Ovary (tissue), 10 donors: ENCODE measurements at places on chromosomes 6 and 20. TPM values are rescaled to one million over a fixed set of nuclear protein-coding genes. Genes with fewer than 3 reads are reported as not detected.

- DNase-seq: no peak
- H3K4me1 ChIP-seq: peaks cover 2% of the 10 kb centered on the region
- H3K27me3 ChIP-seq: no peaks in the 10 kb centered on the region
- H3K27ac ChIP-seq: no peak overlapping the region
- no peaks in the 10 kb centered on the region for H3K36me3 ChIP-seq
- no peak overlapping the region for H3K4me3 ChIP-seq
Observed at GRCh38 chr6:43407296-43407695, 20.0 kb upstream of the ABCC10 start.

Gene TFAP2C
- polyA plus RNA-seq: 0.18 TPM

DNA sequence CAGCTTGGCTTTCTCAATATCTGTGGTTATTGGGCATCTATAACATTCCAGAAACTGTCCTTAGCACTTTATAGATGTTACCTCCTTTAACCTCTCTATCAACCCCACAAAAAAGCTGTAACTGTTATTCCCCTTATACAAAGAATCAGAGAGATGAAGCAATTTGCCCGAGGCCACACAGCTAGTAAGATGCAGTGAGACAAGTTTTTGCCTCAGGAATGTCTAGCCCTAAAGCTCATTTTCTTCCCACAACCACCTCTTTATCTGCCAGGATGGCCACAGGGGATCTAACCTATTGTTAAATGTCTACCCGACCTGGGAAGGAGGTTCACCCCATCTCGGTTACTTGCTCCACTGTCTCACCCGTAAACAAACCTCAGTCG is 31.9 kb upstream of the TCP11 start:
- no peak overlapping the region for H3K4me3 ChIP-seq
- H3K27me3 ChIP-seq: no peaks in the 10 kb centered on the region
- H3K36me3 ChIP-seq: no peaks in the 10 kb centered on the region

GRCh38 chr6:109315341-109316110 is 66.7 kb downstream of the CD164 start:
- no peaks in the 10 kb centered on the region for H3K4me1 ChIP-seq
- no peaks in the 10 kb centered on the region for H3K36me3 ChIP-seq
- DNase-seq: no peak
- H3K27me3 ChIP-seq: no peaks in the 10 kb centered on the region
- H3K27ac ChIP-seq: no peak overlapping the region

GRCh38 chr6:118865100-118865391 is 28.9 kb upstream of the ASF1A start:
- no peaks in the 10 kb centered on the region for H3K36me3 ChIP-seq
- no peak overlapping the region for H3K27ac ChIP-seq
- H3K4me3 ChIP-seq: no peak overlapping the region
- H3K4me1 ChIP-seq: peaks cover 2% of the 10 kb centered on the region

Gene TOX2
- polyA plus RNA-seq: 4.0 TPM

Gene GTPBP2
- polyA plus RNA-seq: 28.8 TPM

- no peaks in the 10 kb centered on the region for H3K36me3 ChIP-seq
- H3K27ac ChIP-seq: no peak overlapping the region
- no peaks in the 10 kb centered on the region for H3K4me1 ChIP-seq
- H3K27me3 ChIP-seq: no peaks in the 10 kb centered on the region
- H3K4me3 ChIP-seq: no peak overlapping the region
- DNase-seq: no peak
Observed at GRCh38 chr6:114287461-114287860, 55.4 kb downstream of the HS3ST5 start.

- H3K4me3 ChIP-seq: no peak overlapping the region
- H3K27ac ChIP-seq: no peak overlapping the region
- H3K36me3 ChIP-seq: no peaks in the 10 kb centered on the region
- no peak for DNase-seq
- H3K27me3 ChIP-seq: no peaks in the 10 kb centered on the region
- no peaks in the 10 kb centered on the region for H3K4me1 ChIP-seq
Observed at GRCh38 chr6:89669002-89669401, 30.5 kb upstream of the LYRM2 start.

Gene FAM229B
- polyA plus RNA-seq: 58.2 TPM

GRCh38 chr20:13739731-13740649 is 44.7 kb downstream of the ESF1 start:
- peaks cover 5% of the 10 kb centered on the region for H3K4me1 ChIP-seq
- no peak for DNase-seq
- no peak overlapping the region for H3K4me3 ChIP-seq
- no peaks in the 10 kb centered on the region for H3K36me3 ChIP-seq
- H3K27me3 ChIP-seq: no peaks in the 10 kb centered on the region
- H3K27ac ChIP-seq: no peak overlapping the region

DNA sequence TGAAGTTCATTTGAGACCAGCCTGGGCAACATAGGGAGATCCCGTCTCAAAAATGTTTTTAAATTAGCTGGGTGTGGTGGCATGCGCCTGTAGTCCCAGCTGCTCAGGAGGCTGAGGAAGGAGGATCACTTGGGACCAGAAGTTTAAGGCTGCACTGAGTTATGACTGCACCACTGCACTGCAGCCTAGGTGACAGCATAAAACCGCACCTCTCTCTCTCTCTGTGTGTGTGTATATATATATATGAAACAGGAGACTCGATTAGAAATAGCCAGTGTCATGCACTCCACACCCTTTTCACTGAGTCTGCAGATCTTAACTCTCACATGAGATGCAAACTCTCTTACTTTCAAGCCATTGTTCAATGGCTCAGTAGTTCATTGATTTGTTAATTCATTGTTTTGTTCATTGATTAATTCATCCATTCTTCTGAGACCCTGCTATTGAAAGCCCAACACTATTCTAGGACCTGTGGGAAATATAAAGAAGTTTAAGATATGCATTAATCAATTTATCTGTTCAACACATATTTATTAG is 52.4 kb upstream of the MRPS10 start:
- no peaks in the 10 kb centered on the region for H3K36me3 ChIP-seq
- no peak overlapping the region for H3K27ac ChIP-seq
- no peak for DNase-seq
- no peak overlapping the region for H3K4me3 ChIP-seq
- H3K27me3 ChIP-seq: no peaks in the 10 kb centered on the region
- H3K4me1 ChIP-seq: peaks cover 2% of the 10 kb centered on the region

Gene CLPSL2
- polyA plus RNA-seq: not detected

- H3K4me3 ChIP-seq: no peak overlapping the region
- DNase-seq: no peak
- H3K36me3 ChIP-seq: no peaks in the 10 kb centered on the region
- no peaks in the 10 kb centered on the region for H3K27me3 ChIP-seq
- no peak overlapping the region for H3K27ac ChIP-seq
Observed at GRCh38 chr20:6588296-6588695, 179.2 kb upstream of the BMP2 start.

DNA sequence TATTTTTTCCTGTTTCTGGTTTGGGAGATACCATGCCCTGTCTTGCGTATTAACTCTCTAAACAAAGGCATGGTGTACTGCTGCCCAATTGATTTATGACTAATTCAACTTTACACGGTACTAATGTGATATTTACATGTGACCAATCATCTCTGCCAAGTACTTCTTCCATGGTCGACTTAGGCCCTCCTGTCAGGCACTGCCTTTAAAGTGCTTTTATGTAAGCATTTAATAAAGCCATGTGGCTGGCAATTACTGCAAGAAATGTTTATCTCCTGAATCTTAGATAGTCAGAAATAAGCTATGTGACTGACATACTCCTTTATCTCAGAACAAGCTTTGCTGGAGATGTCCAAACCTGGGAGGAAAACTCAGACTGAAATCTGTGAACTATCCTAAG is 323.4 kb downstream of the BTBD3 start:
- peaks cover 4% of the 10 kb centered on the region for H3K4me1 ChIP-seq
- H3K36me3 ChIP-seq: no peaks in the 10 kb centered on the region
- no peak for DNase-seq
- H3K27ac ChIP-seq: no peak overlapping the region
- no peak overlapping the region for H3K4me3 ChIP-seq
- no peaks in the 10 kb centered on the region for H3K27me3 ChIP-seq
